WERI-Rb-1 (cell line): ENCODE measurements at places on chromosomes 2 and 18.

DNA sequence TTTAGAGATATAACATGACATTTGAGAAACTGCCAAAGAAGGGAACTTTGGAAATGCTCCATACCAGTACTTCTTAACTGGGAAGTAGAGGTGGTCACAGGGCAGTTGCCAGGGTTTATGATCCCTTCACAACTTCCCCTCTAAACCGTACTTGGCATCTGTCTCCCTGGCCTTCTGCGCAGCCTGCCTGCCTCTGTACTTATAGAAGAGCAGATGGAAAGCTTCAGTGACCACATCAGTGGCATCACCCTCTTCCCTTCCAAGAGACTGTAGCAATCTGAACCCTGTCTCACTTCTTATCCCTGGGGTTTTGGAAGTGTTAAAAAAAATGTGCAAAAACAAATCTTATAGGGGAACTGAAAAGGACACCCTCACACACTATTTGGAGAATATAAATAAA, 64.1 kb downstream of the EIF2AK3 start:
- DNase-seq = no peak

- peak; percentile 80 for DNase-seq
These were observed 340.0 kb upstream of the MEX3C start for GRCh38 chr18:51537487-51537886.

- no peak for DNase-seq
These were observed 4.2 kb downstream of the SP9 start for GRCh38 chr2:174338671-174339560.

DNA sequence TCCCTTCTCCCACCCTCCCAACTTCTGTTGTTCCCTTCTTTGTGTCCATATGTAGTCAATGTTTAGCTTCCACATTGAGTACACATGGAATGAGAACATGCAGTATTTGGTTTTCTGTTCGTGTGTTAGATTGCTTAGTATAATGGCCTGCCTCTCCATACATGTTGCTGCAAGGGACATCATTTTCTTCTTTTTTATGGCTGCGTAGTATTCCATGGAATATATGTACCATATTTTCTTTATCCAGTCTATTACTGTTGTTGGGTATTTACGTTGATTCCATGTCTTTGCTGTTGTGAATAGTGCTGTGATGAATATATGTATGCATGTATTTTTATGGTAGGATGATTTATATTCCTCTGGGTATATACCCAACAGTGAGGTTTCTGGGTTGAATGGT, 42.0 kb downstream of the NUP35 start:
- DNase-seq = no peak

- DNase-seq = no peak
These were observed 103.0 kb downstream of the CDK15 start for GRCh38 chr2:201909348-201909747.

DNA sequence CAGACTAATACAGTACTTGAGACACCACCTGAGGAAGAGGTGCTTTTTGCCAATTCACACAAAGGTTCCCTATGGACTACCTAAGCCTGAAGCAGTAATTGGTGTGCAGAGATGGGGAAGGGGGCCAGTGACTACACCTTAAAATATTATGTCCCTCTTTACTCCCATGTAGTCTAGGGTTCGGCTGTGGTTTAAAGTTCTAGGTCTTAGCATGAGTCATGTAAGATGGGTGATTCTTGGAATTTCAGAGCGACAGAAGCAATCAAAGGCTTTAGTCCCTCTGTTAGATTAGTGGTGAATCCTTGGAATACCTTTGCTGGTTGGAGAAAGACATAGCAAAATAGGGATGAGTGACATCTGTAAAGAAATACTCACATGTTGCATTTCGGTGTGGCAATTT, 14.3 kb upstream of the CCDC85A start:
- no peak for DNase-seq

DNA sequence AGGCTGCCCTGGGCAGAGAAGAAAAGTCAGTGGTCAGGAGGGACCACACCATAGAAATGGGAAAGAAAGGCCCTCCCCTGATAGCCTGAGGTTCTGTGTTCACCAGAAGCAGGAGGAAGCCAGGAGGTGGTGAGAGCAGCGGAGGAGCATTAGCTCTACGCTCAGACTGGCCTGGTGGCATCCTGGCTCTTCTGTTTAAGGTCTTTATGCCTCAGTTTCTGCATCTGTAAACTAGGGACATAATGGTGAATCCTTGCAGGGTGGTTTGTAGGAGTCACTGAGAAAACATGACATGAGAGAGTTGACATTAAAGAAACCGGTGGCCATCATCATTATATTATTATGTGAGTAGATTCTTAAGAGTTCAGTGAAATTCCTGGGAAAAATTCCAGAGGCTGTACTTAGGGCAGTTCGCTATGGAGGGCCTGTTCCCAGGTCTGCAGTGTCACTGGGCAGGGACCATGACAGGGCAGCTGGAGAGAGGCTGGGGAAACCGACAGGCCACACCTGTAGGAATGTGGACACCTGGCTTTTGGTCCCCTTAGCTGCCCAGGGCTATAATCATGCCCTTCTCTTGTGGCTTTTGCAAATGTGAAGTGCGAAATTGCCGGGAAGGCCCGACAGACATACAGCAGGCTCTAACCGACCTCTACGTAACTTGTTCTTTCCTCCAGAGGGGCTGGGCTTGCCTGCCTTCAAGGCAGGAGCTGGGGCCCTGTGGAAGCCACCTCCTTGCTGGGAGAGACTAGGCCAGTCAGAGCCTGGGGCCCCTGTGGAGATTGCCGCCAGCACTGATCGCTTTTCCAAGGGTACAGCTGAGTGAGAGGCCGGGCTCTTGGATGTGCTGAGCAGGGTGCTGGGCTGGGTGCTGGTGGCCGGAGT, 31.0 kb downstream of the GLI2 start:
- DNase-seq = no peak

DNA sequence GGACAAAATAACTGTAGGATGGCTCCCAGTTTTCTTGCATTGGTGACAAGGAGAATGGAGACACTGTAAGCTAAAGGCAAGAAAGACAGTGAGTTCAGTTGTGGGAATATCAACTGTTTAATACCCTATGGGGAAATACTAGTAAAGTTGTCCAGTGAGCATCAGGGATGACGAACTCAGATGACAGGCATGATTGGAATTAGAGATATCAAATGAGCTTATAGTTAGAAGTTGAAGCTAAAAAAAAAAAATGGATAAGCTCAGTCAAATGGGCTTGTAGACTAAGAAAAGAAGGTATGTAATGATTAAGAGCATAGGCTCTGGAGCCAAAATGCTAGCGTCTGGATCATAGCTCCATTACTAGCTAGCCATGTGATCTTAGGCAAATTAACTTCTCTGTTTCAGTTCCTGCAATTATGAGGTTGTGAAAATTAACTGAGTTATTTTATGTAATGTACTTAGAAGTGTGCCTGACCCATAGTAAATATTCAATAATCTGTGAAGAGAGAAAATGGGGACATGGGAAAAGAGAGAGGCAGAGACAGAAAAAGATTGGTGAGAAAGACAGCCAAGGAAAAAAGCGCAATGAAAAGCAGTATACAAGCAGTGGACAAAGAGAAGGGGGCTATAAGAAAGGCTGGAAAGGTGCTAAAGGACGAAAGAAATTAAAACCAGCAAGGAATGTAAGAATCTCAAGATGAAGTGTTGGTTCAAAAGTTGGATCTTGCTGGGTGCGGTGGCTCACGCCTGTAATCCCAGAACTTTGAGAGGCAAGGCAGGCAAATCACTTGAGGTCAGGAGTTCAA, 95.7 kb upstream of the SLC39A10 start:
- no peak for DNase-seq

GRCh38 chr18:75810961-75811551, 383.6 kb upstream of the SMIM21 start:
- no peak for DNase-seq

DNA sequence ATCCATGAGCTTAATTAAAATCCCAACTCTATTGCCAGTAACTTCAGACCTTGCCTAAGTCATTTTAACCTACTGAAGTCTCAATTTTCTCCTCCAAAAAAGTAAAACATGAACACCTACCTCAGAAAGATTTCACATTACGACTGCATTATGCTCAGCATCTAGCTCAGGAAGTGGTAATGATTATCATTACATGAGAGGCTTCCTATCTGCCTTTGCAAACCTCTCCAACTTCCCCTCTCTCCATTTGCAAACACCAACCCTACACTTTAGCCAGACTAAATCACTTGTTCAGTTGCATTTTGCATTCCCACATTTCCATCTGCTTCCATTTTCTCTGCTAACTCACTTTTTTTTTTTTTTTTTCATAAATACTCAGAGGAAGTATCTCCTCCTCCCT, 6.8 kb downstream of the SLC38A11 start:
- DNase-seq = no peak
